Activated T-cell treated with anti-CD3 and anti-CD28 coated beads for 48 hours (primary cell): ENCODE measurements at places on chromosomes 7 and 10.
A peak's percentile ranks its signal among the peaks of the same experiment; 100 is the strongest.

DNA sequence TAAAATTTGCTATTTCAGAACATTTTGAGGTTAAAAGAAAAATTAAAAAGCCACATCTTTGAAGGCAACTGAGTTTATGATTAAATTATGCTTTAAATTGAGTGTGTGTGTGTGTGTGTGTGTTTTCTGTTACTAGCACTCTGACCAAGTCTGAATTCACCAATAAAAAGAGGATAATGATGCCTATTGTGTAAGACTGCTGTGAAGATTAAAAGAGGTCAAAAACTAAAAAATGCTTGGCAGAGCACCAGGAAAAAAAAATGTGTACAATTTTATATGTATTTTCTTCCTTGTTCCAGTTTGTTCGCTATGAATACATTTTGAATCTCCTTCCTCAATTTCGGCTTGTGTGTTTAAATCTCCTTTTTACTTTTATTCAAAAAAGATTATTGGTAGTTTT, 316.6 kb upstream of the MAGI2 start:
- DNase-seq: no peak

DNA sequence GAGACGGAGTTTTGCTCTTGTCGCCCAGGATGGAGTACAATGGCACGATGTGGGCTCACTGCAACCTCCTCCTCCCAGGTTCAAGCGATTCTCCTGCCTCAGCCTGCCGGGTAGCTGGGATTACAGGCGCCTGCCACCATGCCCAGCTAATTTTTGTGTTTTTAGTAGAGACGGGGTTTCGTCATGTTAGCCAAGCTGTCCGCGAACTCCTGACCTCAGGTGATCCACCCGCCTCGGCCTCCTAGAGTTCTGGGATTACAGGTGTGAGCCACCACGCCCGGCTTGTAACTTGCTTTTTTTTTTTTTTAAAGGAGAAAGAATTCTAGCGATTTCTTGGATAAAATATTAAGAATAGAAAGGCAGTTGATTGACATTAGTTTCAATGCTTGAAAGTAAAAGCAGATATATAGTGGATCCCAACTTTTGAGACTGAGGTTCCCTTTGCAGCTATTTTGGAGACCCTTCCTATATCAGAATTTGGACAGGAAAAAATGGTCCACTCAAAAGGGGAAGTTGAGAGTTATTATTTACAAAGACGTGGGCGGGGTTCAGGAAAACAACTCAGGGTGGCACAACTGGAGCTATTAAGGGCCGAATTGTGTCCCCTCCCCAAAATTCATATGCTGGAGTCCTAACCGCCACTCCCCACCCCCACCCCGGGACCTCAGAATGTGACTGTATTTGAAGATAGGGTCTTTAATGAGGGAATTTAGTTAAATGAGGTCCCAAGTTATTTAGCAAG, 1.3 kb upstream of the ERCC6 start:
- DNase-seq: no peak

DNA sequence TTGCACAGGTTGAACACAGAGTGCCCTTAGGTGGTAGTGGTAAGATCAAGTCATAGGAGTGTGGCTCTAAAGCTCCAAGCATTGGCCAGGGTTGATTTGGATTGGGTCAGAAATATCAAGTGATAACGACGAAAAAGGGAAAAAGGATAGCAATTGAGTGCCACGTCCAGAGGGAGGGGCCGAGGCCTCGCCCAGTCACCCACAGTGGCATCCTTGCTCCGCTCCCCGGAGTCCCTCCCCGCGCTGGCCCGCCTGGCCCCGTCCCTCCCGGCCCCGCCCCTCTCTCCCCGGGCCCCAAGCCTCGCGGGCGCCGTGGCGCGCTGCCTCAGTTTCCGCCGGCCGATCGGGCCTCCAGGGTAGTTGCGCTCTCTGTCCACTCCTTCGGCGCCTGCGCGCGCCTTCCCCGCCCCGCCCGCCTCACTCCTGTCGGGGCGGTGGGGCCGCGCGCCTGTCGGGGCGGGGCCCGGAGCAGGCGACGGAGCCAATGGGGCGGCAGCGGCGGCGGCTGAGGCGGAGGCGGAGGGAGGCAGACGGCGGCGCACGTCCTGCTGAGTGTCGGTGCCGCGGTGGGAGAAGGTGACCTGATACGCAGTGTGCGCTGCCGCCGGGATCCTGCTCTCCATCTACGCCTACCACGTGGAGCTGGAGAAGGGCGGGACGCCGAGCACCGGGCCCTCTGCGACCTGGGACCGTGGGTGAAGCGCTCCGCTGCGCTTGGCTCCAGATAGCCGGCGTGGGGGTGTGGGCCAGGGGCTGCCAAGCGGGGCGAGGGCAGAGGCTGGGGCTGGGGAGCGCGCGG, 209.1 kb upstream of the ZNF722 start:
- DNase-seq: peak; percentile 12

DNA sequence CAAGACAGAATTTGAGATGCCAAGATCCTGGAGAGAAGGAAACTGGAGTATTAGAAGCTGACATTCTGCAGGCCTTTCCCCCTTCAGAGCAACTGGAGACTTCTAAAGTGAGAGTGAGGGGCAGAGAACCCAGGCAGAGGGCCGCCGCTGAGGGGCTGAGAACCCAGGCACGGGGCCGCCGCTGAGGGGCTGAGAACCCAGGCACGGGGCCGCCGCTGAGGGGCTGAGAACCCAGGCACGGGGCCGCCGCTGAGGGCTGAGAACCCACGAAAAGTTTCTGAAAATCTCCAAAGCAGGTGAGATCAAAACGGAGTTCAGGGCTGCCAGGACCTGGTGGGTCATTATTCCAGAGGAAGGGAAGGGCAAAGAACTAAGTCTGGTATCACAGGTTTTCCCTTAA, 126.2 kb downstream of the DLG5 start:
- no peak for DNase-seq
